ENCODE measurements at places on chromosomes 1 and 21. TPM values are rescaled to one million over a fixed set of nuclear protein-coding genes. Genes with fewer than 3 reads are reported as not detected.

Gene AGBL4
- under 0.01 TPM for total RNA-seq

Gene PGM1
- 115 TPM for total RNA-seq

Gene MMEL1
- total RNA-seq, result not detected

Gene GRIK3
- not detected for total RNA-seq

Gene GNG4
- total RNA-seq, result not detected

Gene LIPI
- not detected for total RNA-seq

Gene GPBP1L1
- total RNA-seq, result 131 TPM

Gene PROK1
- total RNA-seq, result not detected

Gene ZNF593
- 44.0 TPM for total RNA-seq

Gene SLC25A33
- total RNA-seq, result 15.9 TPM

Gene KDF1
- not detected for total RNA-seq

Gene NADK
- 70.6 TPM for total RNA-seq

Gene OR1C1
- total RNA-seq, result not detected

Gene ANGPTL3
- under 0.01 TPM for total RNA-seq

Gene SLC45A1
- 1.0 TPM for total RNA-seq

Gene MRPS6
- 8.6 TPM for total RNA-seq

Gene LRRC53
- not detected for total RNA-seq

Gene GFI1
- total RNA-seq, result 0.33 TPM

Gene NTMT2
- total RNA-seq, result not detected

Gene FMN2
- 0.34 TPM for total RNA-seq

Gene AADACL4
- total RNA-seq, result not detected

Gene FCRL6
- not detected for total RNA-seq

Gene RAP1GAP
- 4.8 TPM for total RNA-seq

Data from melanocyte of skin (primary cell).